ENCODE measurements at places on chromosomes 7 and 10. TPM values are rescaled to one million over a fixed set of nuclear protein-coding genes. Genes with fewer than 3 reads are reported as not detected.

DNA sequence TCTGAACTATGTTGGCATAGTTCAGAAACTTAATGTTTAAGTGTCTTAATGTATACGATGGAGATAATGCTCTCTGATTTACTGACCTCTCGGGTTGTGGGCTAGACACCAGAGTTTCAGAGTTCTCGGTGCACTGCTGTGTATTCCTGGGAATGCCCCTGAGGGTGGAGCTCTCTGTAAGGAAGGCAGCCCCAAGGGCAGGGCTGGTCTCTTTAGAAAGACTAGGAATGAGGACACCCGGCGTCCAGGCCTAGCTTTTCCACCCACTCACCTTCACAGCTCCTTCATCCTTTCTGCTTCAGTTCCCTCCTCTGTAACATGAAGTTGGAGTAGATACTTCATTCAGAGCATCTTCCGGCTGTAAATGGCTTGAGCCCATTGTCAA is 536.6 kb upstream of the GALNT17 start:
- DNase-seq: no peak

DNA sequence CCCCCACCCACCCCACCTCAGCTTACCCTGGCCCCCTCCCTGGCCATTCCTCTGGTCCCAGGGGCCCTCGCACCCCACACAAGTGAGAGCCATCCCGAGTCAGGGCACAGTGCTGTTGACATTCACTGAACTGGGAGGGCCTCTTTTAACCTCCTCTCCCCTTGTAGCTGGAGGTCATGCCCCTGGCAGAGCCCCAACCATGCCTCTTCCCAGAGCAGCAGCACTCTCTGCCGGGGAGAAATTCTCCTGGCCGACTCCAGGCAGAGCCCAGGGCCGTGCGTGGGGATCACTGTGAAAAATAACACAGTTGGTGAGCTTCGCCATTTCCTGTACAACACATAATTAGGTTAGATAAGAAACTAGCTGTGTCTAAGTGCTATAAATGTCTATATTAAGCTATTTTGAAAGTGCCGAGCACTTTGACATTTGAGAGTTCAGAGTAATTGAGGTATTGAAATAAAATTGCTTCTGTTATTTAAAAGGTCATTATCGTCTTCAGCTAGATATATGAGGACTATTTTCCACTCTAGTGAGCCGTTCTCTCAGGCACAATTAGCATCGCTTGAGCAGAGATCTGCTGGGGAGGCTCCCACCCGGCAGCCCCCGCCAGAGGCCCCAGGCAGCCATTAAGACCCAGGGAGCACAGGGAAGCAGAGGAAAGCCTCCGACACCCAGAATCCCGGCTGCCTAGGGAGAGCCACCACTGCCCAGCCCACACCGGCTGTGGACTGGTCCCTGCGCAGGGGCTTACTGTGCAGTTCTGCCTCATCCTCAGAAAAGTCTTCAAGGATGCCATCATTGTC is 62.4 kb upstream of the LRRC18 start:
- DNase-seq: no peak

GRCh38 chr7:66974986-66975590 is 20.3 kb downstream of the SBDS start:
- DNase-seq: no peak

The RPEL1 gene
- not detected for total RNA-seq

DNA sequence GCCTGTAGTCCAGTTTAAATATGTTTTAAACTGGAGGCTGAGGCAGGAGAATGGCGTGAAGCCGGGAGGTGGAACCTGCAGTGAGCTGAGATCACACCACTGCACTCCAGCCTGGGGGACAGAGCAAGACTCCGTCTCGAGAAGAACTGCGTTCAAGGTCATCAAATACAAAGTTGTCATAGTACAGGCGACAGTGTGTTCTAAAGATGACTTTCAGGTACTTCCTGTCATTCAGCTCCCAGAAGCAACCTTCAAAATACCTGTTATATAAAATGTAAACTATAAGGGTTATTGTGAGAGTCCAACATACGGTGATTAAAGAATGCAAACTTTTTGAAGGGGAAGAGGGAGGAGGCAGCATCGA is 8.7 kb downstream of the MPP7 start:
- no peak for DNase-seq

The CDNF gene
- total RNA-seq: 4.9 TPM

GRCh38 chr10:34454590-34455261 is 360.4 kb downstream of the PARD3 start:
- DNase-seq: no peak

DNA sequence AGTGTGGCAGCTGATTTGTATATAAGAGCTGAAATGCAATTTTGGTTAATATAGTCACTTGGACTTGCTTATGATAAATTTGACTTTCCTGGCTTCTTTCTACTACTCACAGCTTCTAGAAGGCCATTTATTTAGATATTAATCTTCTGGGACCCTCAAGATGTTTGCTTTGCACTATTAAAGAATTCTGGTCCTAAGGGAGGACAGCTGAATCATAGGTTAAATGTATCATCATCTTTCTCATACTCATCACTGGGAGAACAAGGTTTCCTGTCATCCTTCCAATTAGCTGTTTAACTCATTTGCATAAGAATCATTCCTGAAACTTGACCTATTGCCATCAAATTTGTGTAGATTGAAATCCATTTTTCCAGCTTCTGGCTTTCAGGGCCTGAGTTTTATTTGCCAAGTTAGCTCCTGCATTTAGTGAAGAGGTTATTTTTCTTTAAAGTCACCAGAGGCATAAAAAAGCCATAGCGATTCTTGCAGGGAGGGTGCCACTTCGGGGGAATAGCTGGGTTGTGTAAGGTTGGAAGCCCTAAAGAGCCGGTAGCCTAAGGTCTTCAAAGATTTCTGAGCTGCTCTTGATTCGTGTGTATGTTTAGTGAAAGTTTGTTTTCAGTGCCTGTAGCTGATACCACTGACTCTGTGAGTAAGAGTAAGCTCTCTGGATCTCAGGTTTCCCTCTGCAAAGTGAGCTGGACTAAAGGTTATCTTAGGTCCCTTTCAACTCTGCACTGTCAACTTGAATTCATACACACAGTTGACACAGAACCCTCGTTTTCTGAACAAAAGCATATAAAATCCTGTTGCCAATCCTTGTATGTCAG is 4.3 kb downstream of the MAP3K8 start:
- no peak for DNase-seq

The LAMB1 gene
- not detected for total RNA-seq

DNA sequence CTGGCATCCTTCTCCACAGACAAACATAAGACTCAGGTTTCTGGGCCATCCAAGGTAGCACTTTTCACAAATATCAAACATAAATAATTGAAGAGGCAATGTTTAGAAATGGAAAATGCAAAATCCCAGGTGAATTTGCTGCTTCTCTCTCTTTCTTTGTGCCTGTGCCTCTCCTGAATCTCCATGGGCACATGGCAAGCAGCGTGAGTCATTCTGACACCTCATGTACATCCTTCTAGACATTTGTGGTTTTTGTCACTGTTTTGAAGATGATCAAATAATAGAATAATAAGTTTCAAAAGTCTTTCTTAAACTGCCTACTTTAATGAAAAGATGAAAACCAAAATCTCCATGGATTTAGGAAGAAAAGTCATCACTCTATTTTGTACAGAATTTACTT is 60.3 kb upstream of the RAB11FIP2 start:
- DNase-seq: no peak

DNA sequence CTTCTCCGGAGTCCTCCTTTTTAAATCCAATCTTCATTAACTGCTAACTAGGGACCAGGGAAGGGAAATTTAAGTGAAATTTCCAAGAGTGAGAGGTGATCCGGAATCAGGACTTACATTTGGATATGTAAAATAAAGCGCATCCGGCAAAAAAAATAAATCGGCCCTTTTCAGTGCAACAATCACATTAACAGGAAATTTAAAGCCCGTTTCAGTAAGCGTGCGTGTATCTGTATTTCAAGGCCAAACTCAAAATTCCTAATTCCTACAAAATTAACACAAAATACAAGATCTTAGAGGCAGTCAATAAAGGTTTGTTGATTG is 771 bp downstream of the DNAJC9 start:
- DNase-seq: no peak

- no peak for DNase-seq
Measured at GRCh38 chr7:51961804-51962203, 645.2 kb upstream of the COBL start.

GRCh38 chr10:90530521-90530920 is 327.3 kb downstream of the HTR7 start:
- DNase-seq: no peak

GRCh38 chr10:104683567-104683966 is 42.5 kb downstream of the SORCS3 start:
- DNase-seq: no peak

DNA sequence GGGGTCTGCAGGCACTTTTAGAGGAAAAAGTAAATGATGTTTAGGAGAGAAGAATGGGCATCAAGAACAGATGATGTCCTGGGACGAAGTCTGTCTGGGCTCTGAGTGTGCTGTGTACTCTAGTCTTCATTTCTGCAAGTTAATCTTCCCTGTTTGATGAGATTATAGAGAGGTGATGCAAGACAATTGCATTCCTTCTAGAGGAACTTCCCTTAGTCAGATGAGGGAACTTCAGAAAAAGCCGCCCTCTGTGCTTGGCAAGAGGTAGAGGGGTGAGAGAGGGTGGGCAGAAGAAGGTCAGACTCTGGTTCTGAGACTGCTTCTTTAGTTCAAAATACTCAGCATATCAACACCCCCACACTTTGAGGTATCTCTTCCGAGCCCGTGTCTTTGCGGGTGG is 797.9 kb downstream of the LRMDA start:
- DNase-seq: no peak

The CTTNBP2 gene
- 0.30 TPM for total RNA-seq

DNA sequence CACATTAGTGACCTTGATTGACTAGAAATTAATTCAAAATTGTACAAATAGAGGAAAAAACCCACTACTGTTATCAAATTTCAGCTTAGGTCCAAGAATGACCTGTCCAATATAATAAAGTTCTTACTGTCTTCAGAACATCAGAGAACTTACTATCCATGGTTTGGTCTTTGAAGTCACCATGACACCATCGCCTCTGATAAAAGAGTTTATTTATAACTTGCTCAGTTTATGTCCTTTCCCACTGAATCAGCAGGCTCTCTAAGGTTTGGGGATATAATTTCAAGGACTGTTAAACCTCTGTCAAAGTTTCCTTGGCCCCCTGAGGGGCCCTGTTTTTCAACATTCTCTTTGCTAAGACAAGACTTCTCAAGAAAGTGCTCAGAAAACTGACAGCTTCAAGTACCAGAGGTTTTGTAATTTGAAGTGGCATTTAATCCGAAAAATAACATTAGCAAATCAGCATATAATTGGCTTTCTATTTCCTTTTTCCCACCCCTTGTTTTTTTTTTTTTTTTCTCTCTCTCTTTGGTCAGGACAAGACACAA is 191.7 kb upstream of the FERD3L start:
- no peak for DNase-seq

- no peak for DNase-seq
Measured at GRCh38 chr10:75887369-75887768, 455.9 kb downstream of the LRMDA start.

GRCh38 chr7:36734731-36735130 is 10.4 kb upstream of the AOAH start:
- DNase-seq: no peak

GRCh38 chr10:20767028-20767427 is 130.1 kb downstream of the NEBL start:
- DNase-seq: no peak

DNA sequence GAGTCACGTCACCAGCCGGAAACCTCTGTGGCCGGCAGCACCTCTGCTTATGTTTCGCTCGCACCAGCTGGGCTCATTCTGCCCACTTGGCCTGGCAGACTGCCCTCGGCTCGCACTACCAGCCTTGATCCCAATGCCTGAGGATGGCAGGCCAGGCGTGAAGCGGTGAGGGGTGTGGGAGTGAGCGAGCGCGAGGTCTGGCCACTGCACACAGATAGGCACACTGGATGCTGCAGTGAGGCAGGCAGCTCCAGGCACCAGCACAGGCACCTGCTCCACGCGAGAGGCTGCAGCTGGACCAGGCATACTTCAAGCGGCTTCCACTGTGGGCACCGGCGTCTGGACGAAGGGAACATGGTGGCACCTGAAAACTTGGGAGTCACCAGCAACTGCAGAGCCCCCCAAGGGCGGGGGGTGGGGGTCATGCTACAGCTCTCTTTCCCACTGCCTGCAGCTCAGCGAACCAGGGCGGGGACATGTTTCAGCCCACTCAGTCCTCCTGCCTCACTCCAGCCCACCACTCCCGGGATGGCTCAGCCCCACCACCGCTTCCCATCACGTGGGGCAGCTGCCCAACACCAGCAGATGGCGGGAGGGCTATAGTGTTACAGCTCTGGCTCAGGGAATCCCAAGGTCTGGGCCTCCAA is 5.4 kb upstream of the DMTF1 start:
- no peak for DNase-seq

DNA sequence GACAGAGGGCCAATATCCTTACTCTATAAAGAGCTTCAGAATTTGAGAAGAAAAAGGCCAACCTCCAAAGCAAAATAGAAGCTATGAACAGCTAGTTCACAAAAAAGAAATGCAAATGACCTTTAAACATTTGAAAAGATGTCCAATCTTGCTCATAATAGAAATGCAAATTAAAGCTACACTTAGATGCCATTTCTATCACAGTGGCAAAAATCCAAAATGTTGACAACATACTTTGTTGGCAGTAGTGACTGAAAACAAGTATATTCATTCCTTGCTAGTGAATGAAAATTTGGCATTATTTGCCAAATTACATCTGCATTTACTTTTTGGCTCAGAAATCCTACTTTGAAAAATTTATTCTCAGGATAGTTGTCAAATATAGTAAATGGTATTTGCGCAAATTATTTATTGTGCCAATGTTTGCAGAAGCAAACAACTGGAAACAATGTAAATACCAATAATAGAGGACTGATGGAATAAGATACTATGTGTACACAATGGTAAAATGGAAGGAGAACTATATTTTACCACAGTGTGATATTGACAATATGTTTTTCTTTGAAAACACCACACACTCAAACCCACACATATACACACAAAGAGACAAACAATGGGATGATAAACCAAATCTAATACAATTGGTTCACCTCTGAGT is 9.4 kb downstream of the TMEM106B start:
- no peak for DNase-seq

The FGL2 gene
- total RNA-seq: 129 TPM

The KLLN gene
- 1.2 TPM for total RNA-seq

DNA sequence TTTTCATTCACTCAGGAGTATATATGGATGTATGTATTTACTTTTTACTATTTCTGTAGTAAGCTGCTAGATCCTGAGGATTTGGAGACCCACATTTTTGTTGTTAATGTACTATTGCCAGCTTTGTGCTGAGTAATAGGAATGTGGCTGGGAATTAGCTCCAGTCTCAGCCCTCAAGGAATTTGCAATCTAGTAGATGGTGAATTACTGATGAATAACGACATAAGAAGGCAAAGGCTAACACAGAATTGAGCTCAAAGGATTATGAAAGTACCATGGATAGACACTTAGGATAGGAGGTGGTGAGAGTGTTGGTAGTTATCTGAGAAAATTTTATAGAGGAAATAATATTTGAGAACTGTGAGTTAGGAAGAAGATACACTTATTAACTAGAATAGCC is 19.9 kb downstream of the CASD1 start:
- no peak for DNase-seq

Measured in naive thymus-derived CD4-positive, alpha-beta T cell (primary cell).